ENCODE measurements at places on chromosomes 3 and 15.

DNA sequence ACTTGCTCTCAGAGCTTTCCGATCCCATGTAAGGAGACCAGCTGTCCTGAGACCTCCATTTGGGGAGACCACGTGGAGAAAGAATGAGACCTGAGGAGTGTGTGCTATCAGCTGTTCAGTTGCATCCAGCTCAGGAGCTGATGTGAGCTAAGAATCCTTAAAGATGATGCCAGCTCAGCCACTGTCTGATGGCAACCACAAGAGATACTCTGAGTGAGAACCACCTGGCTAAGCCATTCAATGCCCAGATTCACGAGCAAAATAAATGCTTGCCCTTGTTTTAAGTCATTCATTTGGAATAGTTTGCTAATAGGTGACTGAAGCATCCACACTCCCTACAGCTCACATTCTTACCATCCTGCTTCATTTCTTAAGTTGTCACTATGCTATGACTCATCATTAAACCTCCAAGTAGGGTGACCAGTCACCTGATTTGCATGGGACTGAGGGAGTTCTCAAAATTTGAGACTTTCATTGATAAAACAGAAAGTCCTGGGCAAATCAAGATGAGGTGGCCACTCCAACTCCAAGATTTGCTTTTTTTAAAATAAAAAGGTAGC is 56.4 kb downstream of the SPTSSB start:
- DNase-seq: no peak

DNA sequence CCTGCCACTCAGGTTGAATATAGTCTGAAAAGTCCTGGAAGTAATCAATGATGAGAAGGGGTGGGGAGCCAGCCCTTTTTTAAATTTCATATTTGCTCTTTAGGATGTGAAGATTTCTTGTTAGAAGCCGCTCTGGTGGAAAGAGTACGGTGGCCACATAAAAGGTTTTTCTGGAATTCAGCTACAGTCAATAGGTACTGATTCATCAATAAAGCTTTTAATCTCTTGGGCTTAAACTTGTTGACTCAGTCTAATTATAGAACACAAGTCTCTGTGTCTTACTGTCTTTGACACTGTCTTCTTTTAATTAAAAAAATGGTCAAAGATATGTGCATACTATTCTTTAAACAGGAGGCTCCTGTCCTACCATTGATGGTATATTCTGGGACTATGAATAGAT is 99.9 kb upstream of the TP63 start:
- no peak for DNase-seq

- DNase-seq: no peak
Observed at GRCh38 chr15:67152429-67152828, 87.0 kb downstream of the SMAD3 start.

- DNase-seq: no peak
Observed at GRCh38 chr15:50107591-50108408, 11.2 kb downstream of the ATP8B4 start.

GRCh38 chr15:53534105-53534839 is 225.2 kb downstream of the WDR72 start:
- DNase-seq: no peak

- DNase-seq: no peak
Observed at GRCh38 chr3:44513513-44513912, 36.0 kb upstream of the ZNF445 start.

DNA sequence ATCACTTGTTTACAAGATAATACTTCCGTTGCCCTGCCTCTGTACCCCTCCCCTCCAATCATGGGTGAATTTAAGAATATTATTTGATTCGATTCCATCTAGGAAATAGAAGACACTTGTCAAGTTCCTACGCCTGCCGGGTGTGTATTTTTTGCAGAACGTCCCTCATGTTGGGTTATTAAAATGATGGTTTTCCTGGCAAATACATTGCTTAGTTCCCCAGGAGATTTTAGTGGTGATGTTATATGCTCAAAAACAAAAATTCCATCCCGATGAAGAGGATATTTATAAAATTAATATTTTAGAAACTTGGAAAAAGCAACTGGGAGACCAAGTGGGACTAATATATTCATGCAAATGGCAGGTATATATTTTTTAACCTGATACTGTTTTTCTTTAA is 548.4 kb downstream of the EDEM1 start:
- no peak for DNase-seq

- no peak for DNase-seq
Observed at GRCh38 chr15:80796407-80796806, 17.2 kb downstream of the CEMIP start.

DNA sequence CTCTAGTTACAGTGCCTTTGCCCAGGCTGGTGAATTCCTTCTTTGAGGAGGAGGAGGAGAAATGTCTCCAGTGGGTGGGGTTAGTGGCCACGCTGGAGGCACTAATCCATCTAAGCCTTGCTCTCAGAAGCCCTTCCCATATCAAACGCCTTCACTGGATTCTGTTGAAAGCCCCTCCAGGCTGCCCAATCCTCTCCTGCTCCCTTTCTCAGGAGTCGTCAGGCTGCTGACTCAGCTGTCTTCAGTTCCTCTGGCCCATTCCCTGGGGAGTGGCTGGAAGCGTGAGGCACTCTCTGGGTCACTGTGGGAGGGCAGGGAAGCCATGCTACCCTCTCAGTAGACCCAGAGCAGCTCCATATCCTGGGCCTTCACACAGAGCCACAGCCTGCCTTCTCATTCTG is 2.7 kb downstream of the AP2M1 start:
- DNase-seq: peak; percentile 38

DNA sequence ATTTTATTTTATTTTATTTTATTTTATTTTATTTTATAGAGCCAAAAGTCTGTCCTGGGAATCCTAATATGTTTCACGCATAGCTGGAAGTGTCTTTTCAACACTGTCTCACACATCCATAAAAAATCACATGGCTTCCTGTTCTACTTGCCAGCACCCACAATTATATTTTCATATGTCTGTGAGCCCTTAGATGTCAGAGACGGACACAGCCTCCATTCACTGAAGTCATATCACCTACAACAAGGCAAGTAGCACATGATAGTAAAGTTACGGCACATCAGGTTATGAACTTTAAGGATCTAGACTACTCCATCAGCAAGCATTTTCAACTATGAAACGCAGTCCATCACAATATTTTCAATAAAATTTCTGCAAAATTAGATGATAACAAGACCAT is 168.4 kb downstream of the ZIC4 start:
- no peak for DNase-seq
